NCI-H524 (cell line): ENCODE measurements at places on chromosomes 11 and 22.

DNA sequence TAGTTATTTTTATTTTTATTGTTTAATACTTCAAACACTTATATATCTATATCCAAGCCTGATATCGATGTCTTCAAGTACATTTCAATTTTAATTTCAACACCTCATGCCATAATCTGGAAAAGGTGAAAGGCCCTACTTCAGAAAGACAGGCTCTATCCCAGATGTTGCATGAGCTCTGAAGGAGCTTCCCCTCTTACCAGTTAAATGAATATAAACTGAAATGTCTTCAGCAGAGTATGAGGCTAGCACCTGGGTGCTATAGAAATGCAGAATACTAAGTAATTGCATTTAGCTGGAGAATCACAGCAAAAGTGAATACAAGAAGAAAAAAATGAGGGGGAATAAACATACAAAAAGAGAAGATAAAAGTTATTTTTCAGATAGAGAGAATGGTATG is 11.5 kb upstream of the GRIA4 start:
- no peak for DNase-seq

DNA sequence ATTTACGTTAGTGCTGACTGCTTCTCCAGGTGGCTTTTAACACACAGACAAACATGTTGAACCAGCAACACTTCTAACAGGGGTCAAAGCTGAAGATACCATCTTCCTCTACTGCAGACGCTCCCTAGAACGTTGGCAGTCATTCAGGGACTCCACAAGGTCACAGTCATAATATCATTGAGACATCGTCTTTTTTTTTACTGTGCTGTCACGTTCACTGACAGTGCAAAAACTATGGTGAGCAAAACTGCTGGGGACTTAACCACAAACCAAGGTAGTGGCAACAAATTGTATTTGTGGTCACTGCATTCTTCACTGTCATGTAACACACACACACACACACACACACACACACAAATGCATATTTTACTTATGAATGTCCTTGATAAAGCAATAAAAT is 244.9 kb downstream of the CASP12 start:
- no peak for DNase-seq

GRCh38 chr22:29307596-29308147 is 1.2 kb downstream of the GAS2L1 start:
- no peak for DNase-seq

DNA sequence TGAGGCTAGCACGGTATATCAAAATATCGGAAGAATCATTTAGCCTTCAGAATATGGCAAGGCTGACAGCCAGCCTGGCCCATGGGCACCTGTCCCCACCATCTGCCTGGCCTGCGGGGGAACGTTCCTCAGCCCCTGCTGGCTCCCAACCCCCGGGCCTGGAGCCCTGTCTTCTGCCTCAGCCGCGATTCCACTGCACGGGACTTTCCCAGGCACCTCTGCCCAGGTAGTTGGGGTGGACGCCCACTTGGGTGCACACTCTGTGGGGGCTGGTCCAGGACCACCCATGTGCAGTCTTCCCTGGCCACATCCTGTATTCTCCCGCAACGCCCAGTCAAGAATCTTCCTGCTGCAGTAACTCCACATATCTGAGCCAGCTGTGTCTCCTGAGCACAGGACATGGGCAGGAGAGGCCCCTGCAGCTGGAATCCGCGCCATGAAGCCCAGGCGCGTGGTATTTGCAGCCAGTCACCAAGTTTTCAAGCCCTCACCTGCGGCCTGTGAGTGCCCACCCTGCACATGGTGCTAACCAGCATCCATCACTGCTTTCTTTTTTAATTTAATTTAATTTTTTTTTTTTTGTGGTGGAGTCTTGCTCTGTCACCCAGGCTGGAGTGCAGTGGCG is 77.9 kb downstream of the KCNQ1 start:
- DNase-seq, result peak; percentile 58

DNA sequence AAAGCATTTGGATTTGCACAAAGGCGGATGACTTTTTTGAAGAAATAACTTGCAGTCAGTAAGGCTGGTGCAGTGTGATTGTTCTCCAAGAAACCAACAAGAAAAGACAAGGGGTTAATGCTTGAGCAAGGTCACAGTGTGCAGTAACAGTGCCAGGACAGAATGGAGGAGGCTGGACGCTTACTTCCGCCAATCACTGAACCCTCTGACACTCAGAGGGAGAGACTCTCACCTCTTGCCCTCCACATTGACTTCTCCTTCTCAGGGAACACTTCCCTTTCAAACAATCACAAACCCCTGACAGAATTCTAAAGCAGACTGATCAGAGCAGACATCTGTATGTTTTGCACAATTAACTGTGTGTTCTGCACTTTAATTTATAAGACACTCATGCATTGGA is 228.4 kb downstream of the BLID start:
- no peak for DNase-seq

DNA sequence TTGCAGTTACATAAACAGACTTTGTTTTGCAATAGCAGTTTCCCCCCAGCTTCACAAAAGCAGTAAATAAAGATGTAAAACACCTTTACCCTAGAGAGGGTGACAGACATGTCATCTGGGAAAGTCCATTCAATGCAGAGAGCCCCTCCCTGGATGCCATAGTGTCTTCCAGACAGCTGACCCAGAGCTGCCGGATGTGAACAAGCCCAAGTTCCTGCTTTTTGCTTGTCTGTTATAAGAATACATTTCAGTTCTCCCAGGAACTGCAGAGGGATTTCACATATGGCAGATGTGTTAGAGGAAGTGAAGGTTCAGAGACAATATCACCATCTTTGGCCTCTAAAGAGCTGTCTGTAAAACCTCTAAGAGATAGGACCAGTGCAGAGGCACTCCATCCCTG is 48.9 kb downstream of the RELT start:
- no peak for DNase-seq

DNA sequence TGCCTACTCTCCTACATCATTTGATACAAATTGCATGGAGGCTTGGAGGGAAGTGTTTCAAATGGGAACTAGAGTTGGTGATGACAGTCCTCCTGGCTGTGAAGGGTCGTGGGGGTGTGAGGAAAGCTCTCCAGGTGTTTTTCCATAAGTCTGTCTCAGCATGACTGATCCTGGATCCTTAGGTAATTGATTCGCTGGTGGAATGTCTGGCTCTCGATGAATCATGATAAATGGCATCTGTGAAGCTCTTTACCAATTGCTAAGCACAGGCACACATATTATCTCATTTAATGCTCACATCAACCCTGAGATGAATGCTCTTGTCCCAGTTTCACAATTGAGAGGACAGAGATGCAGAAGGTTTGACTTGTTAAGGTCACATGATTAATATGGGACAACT is 107.5 kb downstream of the PKNOX2 start:
- DNase-seq, result no peak

DNA sequence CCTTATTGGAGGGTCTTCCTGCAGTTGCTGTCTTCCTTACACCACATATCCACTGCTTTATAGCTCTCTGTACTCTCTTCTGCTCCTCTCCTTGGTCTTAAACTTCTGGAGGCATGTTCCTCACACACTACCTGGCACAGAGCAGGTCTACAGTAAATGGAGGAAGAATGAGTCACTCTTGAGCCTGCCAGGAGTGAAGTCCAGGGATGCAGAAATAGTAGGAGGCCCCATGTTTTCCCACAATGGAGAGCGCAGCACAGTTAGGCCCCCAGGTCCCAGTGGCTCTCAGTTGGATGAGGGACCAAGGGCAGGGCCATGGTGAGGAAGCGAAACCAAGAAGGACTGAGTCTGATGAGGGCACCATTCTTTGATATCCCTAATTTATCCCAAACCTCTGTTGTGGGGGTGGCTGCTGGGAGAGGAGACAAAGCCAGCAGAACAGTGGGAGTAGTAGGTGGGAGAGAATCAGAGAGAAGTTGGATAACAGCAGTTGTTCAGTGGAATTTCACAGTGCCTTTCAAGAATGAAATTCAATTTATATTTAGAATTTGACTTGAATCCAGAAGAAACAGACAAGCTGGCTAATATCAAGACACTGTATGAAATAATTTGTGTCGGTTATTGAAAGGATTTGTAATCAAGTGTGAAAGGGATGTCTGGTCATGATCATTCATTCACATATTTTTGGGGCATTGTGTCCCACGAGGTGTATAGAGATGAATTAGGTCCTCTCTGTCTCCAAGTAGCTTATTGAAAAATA is 187.8 kb downstream of the HIPK3 start:
- DNase-seq, result no peak

GRCh38 chr11:113238721-113239120 is 75.7 kb upstream of the TTC12 start:
- no peak for DNase-seq
